ENCODE measurements at places on chromosomes 2 and 18.

- no peak for ATAC-seq
Observed at GRCh38 chr2:14928056-14928455, 295.5 kb downstream of the LRATD1 start.

- peak; percentile 39 for ATAC-seq
Observed at GRCh38 chr2:179860255-179861026, 971 bp downstream of the ZNF385B start.

GRCh38 chr2:46849721-46850556 is 65.7 kb downstream of the MCFD2 start:
- ATAC-seq, result no peak

GRCh38 chr2:103739186-103739585 is 977.4 kb downstream of the TMEM182 start:
- no peak for ATAC-seq

- no peak for ATAC-seq
Observed at GRCh38 chr2:207504513-207505170, 25.1 kb upstream of the CREB1 start.

GRCh38 chr2:191351921-191352320 is 106.7 kb downstream of the MYO1B start:
- no peak for ATAC-seq

DNA sequence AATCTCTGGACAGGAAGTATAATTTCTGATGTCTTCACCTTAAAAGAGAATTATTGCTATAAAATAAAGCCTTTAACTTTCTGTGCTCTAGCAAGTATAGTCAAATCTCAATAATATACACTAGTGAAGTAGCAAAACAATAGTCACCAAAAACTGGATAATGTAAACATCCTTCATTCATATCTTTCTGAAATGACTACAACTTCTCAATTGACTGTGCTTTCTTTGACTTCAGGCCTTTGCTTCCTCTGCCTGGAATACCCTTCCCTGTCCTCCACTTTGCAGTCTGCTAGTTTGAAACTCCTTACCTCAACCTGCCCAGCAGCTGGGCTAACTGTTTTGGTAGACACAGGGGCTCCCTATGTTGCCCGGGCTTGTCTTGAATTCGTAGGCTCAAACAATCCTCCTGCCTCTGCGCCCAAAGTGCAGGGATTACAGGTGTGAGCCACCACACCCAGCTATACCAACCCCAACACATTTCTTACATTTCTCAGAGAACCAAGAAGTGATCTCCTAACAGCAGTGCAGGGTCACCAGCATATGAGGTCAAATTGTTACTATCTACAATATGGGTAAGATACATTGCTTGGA is 6.6 kb upstream of the PCBP1 start:
- ATAC-seq, result no peak

- peak; percentile 80 for ATAC-seq
Observed at GRCh38 chr2:134718817-134719814, at the start of gene TMEM163. TSS of gene TMEM163 (minus strand) at chr2:134719000.

DNA sequence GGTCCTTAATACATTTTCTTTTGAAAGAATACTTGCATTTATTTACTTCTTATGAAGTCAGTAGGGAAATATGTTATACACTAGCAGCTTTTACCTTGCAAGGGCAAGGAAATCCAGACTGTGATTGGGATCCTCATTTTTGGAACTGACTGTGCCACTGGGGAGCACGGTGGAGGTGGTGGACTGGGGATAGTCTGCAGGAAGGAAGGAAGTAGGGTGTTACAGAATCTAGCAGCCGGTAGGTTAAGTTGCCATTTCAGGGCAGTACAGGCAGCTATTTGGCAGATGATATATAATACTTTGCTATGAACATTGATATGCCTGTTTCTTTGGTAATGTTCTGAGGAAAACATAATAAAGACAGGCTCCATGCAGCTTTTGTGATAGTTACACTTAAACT is 238.3 kb downstream of the PHLPP1 start:
- ATAC-seq, result no peak

- peak; percentile 33 for ATAC-seq
Observed at GRCh38 chr2:169828141-169828811, 1.0 kb downstream of the UBR3 start.

GRCh38 chr2:38484957-38485356 is 107.9 kb upstream of the ATL2 start:
- ATAC-seq, result no peak

GRCh38 chr2:180553094-180553715 is 427.2 kb upstream of the UBE2E3 start:
- no peak for ATAC-seq

- ATAC-seq, result peak; percentile 42
Observed at GRCh38 chr2:221780281-221780688, 208.2 kb upstream of the EPHA4 start.

DNA sequence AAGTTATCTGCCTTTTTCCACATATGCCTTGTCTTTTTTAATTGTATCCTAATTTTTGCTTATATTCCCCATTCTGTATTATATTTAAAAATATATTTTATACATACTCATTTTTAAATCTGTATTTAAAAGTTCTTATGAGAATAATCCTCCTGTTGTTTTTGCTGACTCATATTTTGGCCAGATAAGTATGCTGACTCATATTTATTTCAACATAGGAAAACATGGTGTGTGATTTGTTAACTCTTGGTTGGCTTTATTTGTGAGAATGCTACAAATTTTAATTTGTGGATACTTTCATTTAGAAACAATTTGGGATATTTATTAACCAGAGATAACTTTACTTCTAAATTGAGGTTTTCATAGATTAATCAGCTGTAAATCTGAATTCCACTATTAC is 587.7 kb downstream of the CPS1 start:
- ATAC-seq, result no peak

GRCh38 chr2:155266583-155266982 is 568.1 kb downstream of the KCNJ3 start:
- no peak for ATAC-seq

- ATAC-seq, result no peak
Observed at GRCh38 chr2:202135091-202135874, 62.2 kb downstream of the KIAA2012 start.

GRCh38 chr18:8300751-8301410 is 308.4 kb upstream of the RAB12 start:
- no peak for ATAC-seq

- ATAC-seq, result no peak
Observed at GRCh38 chr2:178834086-178834485, 26.9 kb upstream of the TTN start.

DNA sequence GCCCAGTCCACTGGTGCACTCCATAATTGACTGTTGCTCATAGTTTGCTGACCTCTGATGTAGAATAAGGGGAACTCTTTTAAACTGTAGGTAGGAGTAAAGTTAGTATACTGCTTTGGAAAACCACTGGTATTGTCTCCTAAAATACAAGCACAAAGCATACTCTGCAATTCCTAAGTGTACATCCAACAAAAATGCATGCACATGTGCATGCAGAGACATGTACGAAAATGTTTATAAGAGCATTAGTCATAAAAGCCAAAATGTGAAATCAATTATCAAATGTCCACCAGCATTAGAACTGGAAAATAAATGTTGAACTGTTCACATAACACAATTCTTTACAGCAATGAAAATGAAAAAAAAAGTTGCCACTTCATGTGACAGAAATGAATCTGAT is 39.8 kb upstream of the DDX18 start:
- ATAC-seq, result no peak

GRCh38 chr2:15822151-15823044 is 118.0 kb upstream of the MYCN start:
- no peak for ATAC-seq

GRCh38 chr2:37357069-37357468 is 12.6 kb downstream of the QPCT start:
- peak; percentile 75 for ATAC-seq

GRCh38 chr2:221276033-221276432 is 296.1 kb downstream of the EPHA4 start:
- ATAC-seq, result no peak

DNA sequence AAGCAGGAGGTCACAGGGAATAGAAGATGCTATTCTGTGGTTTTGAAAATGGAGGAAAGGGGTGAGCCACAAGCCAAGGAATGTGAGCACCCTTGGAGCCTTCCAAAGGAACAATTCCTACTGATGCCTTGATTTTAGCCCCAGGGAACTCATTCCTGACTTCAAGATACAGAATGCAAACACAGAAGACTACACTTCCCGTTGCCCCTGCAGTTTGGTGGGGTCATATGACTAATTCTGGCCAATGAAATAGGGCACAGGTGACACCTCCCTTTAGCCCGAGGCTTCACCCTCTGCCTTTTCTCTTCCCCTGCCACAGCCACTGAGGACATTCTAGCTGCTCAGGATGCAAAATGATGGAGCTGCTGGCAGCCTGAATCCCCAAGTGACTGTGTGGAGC is 126.1 kb downstream of the INHBB start:
- ATAC-seq, result no peak

- ATAC-seq, result no peak
Observed at GRCh38 chr18:34494359-34494696, 215.8 kb upstream of the DTNA start.

GRCh38 chr18:66792466-66792865 is 188.6 kb upstream of the CDH19 start:
- ATAC-seq, result no peak

- ATAC-seq, result peak; percentile 75
Observed at GRCh38 chr2:150610670-150611279, 123.3 kb upstream of the RND3 start.

DNA sequence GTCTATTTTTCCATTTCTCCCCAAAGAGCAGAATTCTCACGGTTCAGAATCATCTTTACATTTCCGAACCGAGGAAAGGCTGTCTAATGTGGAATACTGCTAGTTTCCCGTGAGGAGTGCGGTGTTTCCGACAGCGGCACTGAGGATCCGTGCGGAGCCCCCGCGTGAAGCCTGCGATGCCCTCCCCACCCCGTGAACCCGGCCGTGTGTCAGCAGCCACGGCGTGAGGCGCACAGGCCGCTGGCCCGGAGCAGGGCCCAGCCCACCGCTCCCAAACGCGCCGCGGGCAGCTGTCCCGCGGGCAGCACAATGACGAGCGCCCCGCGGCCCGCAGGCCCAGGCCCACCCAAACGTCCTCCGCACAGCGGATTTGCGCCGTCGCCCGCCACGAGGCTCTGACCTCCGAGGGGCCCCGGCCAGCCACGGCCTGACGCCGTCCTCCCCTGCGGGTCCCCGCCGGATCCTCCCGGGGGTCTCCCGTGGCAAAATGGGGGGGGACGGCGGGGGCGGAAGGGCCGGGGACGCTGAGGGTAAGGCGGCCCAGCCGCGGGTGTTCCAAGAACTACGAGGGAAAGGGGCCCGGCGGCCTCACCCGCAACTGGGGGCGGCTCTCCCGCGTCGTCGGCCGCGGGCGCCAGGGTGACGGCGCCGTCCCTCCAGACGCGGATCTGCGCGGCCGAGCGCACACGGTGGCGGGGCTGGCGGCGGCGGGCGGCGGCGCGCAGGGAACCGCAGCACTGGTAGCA is 796 bp downstream of the SPIRE1 start:
- ATAC-seq, result peak; percentile 53

- no peak for ATAC-seq
Observed at GRCh38 chr2:111209045-111209514, 88.4 kb downstream of the BCL2L11 start.

GRCh38 chr2:95031726-95032116 is 6.2 kb downstream of the MAL start:
- ATAC-seq, result no peak

- no peak for ATAC-seq
Observed at GRCh38 chr18:50675043-50675442, 115.2 kb downstream of the MAPK4 start.

DNA sequence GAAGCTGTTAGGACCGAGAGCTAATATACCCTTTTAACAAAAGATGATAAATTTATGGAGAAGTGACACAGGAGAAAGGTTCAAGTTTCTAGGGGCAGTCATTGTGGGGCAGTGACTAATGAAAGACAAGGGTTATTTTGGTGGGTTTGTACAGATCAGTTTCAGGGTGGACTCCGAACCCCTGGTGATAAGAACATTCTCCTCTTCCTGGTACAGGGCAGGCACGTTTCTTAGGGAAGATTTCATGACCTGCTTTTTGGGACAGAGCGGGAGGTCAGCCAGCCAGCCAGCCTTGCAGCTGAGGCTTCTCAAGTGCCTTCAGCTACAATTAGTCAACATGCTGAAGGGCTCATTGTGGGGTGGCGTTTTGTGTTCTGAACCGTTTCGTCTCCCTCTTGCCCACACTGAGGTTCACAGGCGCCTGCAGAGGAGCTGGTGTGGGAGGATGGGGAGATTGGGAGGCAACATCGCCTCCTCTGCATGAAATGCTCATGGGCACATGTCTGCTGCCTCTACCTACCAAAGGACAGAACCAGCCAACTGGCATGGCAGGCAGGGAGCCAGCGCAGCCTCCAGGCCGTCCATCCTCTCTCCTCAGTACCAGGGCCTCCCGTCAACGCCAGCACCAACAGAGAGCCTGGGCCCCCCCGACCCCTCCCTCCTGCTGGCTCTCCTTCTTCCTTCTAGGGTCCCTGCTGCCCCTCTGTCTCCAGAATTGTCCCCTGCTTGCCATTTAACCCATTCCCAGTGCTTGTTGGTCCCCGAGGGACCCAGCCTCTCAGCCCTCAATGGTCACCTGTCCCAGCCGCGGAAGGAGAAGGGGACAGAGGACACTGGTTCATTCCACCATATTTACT is 9.6 kb downstream of the CHMP1B start:
- ATAC-seq, result no peak

- ATAC-seq, result no peak
Observed at GRCh38 chr2:68738906-68739594, 4.4 kb downstream of the ARHGAP25 start.

- ATAC-seq, result no peak
Observed at GRCh38 chr2:190607014-190607597, 41.8 kb upstream of the NAB1 start.

- ATAC-seq, result no peak
Observed at GRCh38 chr2:31429759-31430438, 15.4 kb upstream of the XDH start.

GRCh38 chr2:172624996-172625395 is 69.1 kb downstream of the PDK1 start:
- no peak for ATAC-seq

- ATAC-seq, result no peak
Observed at GRCh38 chr2:156480376-156480775, 44.2 kb downstream of the GPD2 start.

DNA sequence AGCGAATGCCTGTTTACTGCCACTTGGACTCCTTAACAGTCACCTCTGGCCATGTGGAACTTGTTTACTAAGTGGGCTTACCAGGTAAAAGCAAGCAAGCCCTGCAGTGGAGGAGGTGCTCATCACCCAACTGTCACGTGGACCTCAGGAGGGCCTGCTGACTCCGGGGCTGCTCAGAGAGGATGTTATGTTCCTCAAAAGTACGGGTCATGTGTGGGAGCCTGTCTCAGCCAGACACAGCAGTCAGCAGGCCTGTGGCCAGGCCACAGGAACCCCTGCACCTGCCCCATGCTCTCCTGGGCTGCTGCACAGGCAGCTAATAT is 36.2 kb downstream of the AMER3 start:
- ATAC-seq, result no peak

- ATAC-seq, result no peak
Observed at GRCh38 chr2:180621366-180621765, 359.0 kb upstream of the UBE2E3 start.

- no peak for ATAC-seq
Observed at GRCh38 chr18:39596221-39596620, 2030.6 kb upstream of the CELF4 start.

DNA sequence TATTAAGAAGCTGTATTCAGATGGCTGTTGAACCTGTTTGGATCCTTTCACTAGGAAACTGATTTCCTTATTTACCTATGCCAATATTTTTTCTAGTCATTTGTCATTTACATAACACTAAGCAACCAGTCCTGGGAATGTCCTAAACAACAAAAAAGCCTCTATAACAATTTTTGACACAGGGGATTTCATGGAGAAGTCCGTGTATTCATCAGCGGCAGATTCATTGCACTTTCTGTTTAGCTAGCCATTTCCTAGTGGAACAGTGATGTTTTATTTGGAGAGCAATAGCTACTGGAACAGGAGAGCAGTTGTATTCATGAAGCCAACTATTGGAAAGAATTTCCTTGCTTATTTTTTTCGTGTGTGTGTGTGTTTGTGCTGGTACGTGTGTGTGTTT is 604.3 kb upstream of the POU3F3 start:
- ATAC-seq, result no peak

Measured in motor neuron (in vitro differentiated cells).